NCI-H460 (cell line): ENCODE measurements at places on chromosomes 3 and 15.

DNA sequence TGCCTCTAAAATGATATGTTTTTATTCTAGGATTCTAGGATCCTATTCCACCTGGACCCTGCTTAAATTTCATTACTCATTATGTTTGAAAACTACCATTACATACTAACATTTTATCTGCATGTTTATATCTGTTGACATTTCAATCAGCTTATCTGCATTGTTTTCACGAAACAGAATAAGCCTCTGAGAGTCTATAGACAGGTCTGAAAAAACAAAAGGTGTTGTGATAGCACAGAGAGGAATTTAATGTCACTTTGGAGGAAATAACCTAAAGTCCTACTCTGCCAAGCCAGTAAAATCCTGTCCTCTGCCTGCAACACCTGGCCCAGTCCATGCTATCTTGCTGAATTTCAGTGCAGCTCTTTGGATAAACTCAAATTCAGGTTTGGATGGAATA is 315.2 kb downstream of the ZBTB20 start:
- no peak for DNase-seq

DNA sequence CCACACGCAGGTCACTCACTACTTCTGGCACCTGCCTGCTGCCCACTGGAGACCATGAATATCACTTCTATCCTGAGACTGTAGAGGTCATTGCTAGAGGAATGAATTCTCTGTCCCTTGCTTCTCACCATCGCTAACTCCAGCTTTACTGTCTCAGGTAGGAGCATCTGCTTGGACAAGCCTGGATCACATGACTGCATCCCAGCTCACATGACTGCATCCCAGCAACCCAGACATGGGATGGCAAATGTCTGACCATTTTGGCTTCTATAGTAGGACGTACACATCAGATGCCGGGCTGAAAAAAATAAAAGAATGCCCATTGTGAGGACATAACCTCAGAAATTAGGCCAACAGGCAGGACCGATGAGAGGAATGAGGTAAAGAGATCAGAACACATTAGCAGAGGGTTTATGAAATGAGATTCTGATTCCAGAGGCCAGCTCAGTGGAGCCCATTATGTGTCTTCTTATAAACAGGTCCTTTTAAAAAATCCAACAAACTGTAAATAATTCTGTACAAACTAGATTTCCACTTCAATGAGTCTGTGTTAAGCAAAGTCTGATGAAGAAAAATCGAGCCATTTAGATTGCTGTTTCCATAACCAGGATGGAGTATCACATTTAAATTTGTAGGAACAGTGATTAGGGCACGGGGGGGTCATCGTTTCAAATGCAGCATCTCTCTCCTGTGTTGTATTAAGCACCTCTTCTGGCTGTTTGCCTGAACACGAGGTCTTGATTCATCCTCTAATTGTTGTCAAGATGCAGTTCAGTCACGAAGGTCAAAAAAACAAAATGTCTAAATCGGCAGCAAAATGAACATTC is 126.7 kb downstream of the MTHFS start:
- DNase-seq = no peak

DNA sequence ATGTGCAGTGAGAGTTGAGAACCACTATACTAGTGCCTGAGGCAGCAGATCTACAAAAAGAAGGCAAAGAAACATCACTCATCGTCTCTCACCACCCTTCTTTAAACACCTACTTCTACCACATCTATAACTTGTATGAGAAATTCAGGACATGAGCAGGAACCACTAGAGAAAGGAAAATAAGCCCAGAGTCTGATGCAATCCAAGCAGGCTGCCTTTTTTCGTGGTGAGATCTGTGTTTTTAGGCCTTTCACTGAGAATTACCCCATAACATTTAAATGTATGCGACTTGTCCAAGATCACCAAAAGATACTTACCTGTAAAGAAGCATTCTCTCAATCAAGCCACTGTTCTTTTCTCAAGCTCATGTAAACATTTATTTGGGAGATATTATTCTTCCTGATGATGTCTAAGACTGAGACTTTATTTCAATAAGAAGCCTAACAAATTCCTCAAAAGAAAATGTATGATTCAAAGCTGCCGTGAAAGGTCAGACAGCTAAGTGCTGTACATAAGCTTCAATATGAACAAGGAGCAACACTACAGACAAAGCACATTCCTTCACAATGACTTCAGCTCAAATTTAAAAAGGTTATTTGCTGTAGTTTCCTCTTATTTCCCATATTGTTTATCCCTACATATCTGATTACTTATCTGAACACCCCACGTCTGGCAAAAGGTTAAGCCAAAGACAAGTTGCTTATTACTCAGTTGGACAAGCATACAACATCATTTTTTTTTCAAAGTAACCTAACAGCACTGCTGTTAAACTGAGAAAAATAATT is 16.5 kb downstream of the SPICE1 start:
- DNase-seq = no peak

GRCh38 chr15:73711526-73711925 is 27.3 kb downstream of the CD276 start:
- no peak for DNase-seq

DNA sequence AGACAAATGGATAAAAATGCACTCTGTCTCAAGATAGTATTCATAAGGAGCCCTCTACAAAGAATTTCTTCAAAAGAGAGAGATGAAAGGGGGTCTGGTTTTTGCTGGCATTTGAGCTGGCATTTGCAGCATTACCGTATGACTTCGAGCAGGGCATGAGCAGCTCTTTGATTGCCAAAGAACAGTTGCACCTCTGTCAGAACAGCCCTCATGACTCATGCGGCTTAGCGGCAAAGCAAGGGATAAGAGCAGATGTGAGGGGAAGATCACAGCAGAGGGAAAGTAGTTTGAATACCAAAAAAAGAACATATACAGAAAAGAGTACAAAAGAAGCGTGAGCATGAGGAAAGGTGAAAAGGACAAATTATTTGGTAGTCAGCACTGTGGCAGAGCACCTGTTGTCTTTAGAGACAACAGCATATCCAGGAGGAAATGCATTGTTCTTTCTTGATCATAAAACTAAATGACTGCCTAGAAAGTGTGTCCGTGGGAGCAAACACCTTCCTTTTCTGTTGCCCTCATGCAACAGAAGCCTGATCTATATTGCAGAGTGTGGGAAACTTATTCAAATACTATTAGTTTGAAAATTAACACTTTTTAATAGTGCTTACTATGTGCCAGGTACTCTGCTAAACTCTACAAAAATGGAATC is 80.5 kb upstream of the SLC24A5 start:
- no peak for DNase-seq

- DNase-seq = no peak
Measured at GRCh38 chr15:69134791-69135190, 25.6 kb upstream of the GLCE start.

DNA sequence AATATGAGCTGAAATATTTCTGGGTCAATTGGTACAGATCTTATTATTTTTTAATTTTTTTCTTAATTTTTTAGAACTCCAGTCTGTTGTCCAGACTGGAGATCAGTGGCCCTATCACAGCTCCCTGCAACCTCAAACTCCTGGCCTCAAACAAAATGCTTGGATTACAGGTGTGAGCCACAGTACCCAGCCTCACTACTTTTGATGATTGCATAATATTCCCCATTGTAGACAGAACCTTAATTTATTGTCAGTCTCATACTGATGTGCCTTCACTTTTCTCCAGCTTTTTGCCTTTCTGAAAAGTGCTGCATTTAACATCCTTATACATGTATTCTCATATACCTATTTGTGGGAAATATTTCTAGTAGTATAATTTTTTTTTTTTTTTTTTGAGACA is 144.9 kb downstream of the LIPC start:
- no peak for DNase-seq

DNA sequence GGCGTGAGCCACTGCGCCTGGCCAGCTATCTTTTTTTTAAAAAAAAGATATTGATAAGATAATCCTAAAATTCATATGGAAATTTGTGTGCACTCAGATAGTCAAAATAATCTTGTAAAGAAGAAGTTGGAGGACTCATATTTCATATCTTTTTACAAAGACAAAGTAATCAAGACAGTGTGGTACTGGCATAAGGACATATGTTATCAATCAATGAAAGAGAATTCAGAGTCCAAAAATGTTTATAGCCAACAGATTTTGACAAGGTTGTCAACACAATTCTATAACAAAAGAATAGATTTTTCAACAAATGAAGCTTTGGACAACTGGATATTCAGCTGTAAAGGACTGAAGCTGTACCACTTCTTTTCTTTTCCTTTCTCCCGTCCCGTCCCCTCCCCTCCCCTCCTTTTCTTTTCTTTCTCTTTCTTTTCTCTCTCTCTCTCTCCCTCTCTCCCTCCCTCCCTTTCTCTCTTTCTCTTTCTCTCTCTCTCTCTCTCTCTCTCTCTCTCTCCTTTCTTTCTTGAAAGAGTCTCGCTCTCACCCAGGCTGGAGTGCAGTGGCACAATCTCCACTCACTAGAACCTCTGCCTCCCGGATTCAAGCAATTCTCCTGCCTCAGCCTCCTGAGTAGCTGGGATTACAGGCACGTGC is 126.8 kb downstream of the GSK3B start:
- no peak for DNase-seq

DNA sequence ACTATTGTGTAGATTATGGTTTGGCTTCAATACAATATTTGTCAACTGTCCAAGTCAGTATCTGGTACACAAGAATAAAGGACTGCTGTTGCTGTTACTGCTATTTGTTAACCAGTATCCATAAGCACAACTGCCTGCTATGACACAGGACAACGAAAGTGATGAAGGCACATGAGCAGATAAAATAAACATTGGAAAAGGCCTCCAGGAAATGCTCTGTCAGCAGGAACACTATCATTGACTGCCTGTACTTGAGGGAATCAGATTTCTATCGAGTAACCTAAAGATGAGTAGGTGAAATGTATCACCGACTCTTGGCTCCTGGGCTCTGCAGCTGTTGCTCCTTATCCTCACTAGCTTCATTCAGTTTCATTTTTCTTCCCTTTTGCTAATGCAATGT is 56.5 kb downstream of the FMN1 start:
- no peak for DNase-seq

- DNase-seq = no peak
Measured at GRCh38 chr3:10002951-10003350, 16.3 kb upstream of the EMC3 start.

DNA sequence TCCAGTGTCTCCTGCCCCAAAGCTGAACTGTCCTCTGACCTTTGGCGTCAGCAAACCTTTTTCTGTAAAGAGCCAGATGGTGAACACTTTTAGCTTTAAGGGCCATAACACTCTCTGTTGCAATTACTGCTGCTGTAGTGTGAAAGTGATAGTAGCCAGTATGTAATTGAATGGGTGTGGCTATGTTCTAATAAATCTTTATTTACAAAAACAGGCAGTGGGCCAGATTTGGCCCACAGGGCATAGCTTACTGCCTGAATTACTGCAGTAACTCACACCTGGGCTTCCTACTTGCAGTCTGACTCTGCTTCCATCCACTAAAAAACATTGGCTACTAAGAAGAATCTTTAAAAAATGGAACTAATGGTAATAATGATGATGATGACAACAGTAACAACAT is 68.0 kb upstream of the SLC6A11 start:
- DNase-seq = no peak

- no peak for DNase-seq
Measured at GRCh38 chr15:67559158-67559557, 16.7 kb downstream of the MAP2K5 start.

GRCh38 chr3:171396048-171396447 is 64.2 kb downstream of the TNIK start:
- DNase-seq = no peak

DNA sequence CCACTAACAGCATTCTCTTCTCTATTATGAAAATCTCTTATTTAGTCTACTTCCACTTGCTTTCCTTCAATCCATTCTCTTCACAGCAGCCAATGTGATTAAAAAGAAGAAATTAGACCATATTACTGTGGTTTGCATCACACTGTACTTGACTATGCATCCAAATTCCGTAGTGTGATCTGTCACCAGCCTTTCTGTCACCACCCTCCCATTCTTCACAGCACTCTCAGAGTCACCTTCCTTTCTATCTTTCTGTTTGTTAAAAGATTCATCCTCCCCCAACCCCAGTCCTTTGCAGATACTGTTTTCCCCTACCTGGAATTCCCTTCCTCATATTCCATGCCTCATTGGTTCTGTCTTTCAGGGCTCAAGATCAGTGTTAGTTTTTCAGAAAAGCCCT is 55.0 kb upstream of the ABHD10 start:
- DNase-seq = no peak

GRCh38 chr3:43011638-43012037 is 32.5 kb downstream of the GASK1A start:
- no peak for DNase-seq

DNA sequence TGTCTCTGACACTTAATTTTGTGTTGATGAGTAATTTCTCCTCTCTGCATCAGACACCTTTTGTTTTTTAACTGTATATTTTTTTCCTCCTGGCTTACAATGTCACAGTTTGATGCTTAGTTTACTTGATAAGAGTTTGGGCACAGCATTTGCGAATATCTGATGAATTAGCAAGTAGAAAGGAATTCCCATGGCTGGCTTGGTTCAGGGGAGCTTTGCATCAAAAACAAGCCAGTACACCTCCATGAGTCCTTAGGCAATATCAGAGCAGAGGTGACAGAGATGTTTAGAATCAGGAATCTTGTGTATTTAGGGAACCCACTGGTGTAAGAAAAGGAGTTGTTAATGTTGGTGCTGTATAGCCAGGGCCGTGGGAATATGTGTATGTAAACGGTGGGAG is 9.3 kb downstream of the ARHGEF26 start:
- no peak for DNase-seq

GRCh38 chr3:3826521-3826920 is 27.3 kb downstream of the LRRN1 start:
- DNase-seq = no peak

DNA sequence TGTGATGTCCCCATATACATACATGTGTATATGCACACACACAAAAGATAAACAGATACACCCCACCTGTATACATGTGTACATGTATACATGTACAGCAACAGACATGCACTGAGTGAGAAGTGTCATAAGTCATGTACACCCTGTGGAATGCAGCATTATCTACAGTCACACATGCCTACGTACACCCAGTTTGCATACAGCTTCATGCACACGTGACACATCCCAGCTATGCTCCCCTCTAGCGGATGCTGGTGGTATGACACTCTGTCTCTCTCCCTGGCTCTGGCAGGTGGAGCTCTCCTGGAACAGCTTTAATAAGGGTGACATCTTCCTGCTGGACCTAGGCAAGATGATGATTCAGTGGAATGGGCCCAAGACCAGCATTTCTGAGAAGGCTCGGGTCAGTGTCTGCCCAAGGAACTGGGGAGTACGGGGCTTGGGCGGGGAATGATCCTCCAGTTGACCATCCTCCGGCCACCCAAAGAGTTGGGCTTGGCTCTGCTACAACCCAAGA is 6.3 kb downstream of the VILL start:
- DNase-seq = peak; percentile 68

- DNase-seq = no peak
Measured at GRCh38 chr3:58150810-58151199, 60.0 kb downstream of the DNASE1L3 start.

- no peak for DNase-seq
Measured at GRCh38 chr15:34059946-34060345, 20.9 kb upstream of the AVEN start.
